ENCODE measurements at places on chromosomes 12 and 14. TPM values are rescaled to one million over a fixed set of nuclear protein-coding genes. Genes with fewer than 3 reads are reported as not detected.

- peak; percentile 46 for DNase-seq
- H3K4me1 ChIP-seq = no peaks in the 10 kb centered on the region
- H3K27me3 ChIP-seq = no peaks in the 10 kb centered on the region
- H3K36me3 ChIP-seq = no peaks in the 10 kb centered on the region
These were observed 182.1 kb downstream of the C12orf50 start for GRCh38 chr12:87847147-87847546.

Gene VIPAS39
- total RNA-seq = 18.4 TPM

GRCh38 chr12:47811072-47811396 lies 8.7 kb downstream of the HDAC7 start:
- H3K36me3 ChIP-seq = peaks cover 5% of the 10 kb centered on the region
- H3K4me3 ChIP-seq = peak overlapping the region; percentile 74
- H3K27me3 ChIP-seq = no peaks in the 10 kb centered on the region

- no peaks in the 10 kb centered on the region for H3K36me3 ChIP-seq
- H3K27ac ChIP-seq = no peak overlapping the region
- peaks cover 10% of the 10 kb centered on the region for H3K4me1 ChIP-seq
These were observed 69.7 kb downstream of the SLC24A4 start for GRCh38 chr14:92392711-92393110.

GRCh38 chr12:112473056-112473455 lies 54.3 kb downstream of the PTPN11 start:
- H3K27me3 ChIP-seq = no peaks in the 10 kb centered on the region
- no peak for DNase-seq
- H3K4me3 ChIP-seq = no peak overlapping the region
- no peaks in the 10 kb centered on the region for H3K4me1 ChIP-seq

DNA sequence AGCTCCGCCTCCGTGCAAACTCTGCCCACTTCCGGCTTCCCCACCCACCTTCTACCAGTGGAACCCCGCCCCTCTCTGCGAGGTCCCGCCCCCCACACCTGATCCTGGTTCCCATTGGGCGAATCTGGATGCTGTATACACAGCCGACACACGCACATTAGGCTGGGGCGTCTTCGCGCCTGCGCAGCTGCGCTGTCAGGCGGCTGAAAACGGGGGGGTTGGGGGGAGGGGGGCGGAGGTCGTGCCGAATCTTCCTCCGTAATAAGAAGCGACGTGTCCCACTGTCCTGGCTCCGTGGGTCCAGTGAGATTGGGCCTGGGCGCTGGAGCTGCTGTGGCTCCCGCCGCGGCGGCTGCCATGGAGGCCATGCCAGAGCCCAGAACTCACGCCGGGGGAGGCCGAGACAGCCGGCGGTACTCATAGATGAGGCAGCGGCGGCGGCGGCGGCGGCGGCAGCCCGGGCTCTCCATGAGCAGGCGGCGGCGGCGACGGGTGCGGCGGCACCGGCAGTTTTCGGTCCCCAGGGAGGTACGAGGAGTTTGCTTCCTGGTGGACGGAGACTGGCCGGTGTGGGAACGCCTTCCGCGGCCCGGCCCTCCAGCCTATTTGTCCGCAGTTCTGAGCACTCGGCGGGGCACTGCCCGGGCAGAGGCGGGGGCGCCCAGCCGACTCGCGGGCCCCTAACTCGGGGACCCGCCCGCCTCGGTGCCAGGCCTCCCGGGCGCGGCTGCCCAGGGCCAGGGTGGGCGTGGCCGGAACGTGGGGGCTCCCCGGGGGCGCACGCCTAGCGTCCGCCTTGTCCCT lies 64.5 kb downstream of the KLHL28 start:
- no peaks in the 10 kb centered on the region for H3K4me1 ChIP-seq
- H3K27ac ChIP-seq = no peak overlapping the region
- no peaks in the 10 kb centered on the region for H3K27me3 ChIP-seq
- DNase-seq = peak; percentile 97
- peak overlapping the region; percentile 94 for H3K4me3 ChIP-seq

- no peak for DNase-seq
- no peak overlapping the region for H3K27ac ChIP-seq
- no peaks in the 10 kb centered on the region for H3K4me1 ChIP-seq
- H3K4me3 ChIP-seq = no peak overlapping the region
- H3K36me3 ChIP-seq = no peaks in the 10 kb centered on the region
These were observed 9.9 kb upstream of the PTHLH start for GRCh38 chr12:27982385-27982784.

Data from H9 (cell line).